ENCODE measurements at places on chromosomes 16 and 17.

- no peak for DNase-seq
Observed at GRCh38 chr16:78778101-78779004, 678.9 kb downstream of the WWOX start.

DNA sequence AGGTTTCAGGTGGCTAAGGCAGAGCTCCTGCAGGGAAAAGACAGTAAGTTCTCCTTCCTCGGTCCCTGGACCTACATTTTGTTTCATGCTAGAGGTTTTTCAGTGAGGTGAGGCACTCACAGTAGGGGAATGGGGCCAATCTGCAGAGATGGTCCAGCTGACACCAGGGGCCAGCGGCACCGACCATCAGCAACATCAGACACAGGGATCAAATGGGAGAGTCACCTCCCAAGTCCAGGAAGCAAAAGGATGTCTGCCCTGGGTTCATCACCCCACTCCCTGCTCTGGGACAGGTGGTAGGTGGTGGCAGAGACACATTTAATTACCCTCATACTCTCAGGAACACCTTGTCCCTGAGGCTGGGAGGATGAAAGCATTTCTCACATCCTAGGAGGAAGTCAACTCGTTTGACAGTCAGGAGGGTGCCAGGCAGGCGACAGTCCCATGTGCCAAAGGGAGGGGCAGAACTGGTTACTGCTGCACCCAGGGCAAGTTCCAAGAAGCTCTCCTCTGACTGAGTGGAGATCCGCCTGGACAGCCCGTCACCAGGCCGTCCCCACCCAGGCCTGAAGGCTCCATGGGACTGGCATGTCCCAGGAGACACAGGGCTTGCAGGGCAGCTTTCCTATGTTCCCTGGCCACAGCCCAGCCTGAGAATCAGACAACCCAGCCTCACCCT is 19.2 kb downstream of the ATP6V0D1 start:
- no peak for DNase-seq

DNA sequence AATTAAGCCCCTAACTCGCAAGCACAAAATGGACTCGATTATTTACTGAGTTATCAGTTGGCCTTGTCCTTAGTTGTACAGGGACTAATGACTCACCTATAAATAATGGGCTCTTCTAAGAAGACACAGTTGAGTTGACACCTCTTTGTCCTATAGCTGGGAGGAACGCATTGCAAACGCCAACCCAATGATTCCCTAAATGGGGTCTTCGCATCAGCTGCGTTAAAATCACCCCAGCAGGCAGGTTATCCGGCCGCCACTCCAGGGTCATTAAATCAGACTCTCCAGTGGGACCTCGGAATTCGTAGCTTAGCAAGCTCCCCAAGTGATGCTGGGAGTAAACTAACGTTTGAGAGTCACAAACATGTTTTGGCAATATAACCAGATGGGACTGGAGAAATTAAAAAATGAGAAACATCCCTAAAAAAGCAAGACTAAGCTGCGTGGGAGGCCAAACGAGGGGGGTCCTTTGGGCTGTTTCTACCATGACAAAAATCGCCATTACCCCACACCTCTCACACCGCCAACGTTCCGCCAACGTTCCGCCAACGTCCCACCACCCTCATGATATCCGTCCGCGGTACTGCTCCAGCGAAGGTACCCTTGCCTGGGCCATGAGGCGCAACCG is 932 bp upstream of the NFE2L1 start:
- DNase-seq, result no peak

DNA sequence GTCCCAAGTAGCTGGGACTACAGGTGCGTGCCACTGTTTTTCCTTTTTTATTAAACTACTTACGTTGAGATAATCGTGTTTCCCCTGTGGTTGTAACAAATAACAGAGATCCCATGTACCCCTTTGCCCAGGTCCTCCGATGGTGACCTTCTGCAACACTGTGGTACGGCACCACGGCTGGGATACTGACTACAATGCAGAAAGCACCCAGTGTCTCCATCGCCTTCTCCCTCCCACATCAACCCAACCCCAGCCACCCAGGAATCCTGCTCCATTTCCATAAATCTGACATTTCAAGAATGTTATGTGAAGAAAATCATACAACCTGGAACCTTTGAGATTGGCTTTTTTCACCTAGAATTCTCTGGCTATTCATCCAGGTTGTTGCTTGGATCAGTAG is 22.1 kb downstream of the MPRIP start:
- DNase-seq, result no peak

- no peak for DNase-seq
Observed at GRCh38 chr17:61593426-61593825, 2.4 kb upstream of the NACA2 start.

- DNase-seq, result no peak
Observed at GRCh38 chr17:46991617-46992016, 12.6 kb upstream of the RPRML start.

- no peak for DNase-seq
Observed at GRCh38 chr17:69427486-69428197, 13.1 kb downstream of the MAP2K6 start.

GRCh38 chr16:65394281-65394680 is 272.4 kb upstream of the CDH11 start:
- DNase-seq, result no peak

- no peak for DNase-seq
Observed at GRCh38 chr17:72465191-72466024, 344.6 kb downstream of the SOX9 start.

- no peak for DNase-seq
Observed at GRCh38 chr17:39196241-39196807, 1.1 kb downstream of the CACNB1 start.

DNA sequence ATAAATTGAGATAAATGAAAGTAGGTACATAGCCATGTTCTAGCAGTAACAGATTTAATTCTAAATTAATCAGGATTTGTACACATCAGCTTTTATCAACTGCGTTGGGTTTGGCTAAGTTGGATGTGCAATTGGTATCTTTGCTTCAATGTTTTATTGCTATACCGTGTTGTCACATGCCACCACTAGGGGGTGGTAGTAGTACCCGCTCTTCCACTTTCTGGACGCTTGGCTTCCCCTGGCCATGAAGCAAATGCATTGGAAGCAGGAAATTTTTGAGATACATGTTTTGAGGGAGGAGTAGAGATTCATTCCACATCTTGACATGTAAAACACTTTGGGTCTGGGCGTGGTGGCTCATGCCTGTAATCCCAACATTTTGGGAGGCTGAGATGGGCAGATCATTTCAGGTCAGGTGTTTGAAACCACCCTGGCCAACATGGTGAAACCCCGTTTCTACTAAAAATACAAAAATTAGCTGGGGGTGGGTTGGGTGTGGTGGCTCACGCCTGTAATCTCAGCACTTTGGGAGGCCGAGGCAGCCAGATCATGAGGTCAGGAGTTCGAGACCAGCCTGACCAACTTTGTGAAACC is 58.6 kb downstream of the EMP2 start:
- DNase-seq, result no peak
